ENCODE measurements at places on chromosomes 4 and X. TPM values are rescaled to one million over a fixed set of nuclear protein-coding genes. Genes with fewer than 3 reads are reported as not detected.
A peak's percentile ranks its signal among the peaks of the same experiment; 100 is the strongest.

DNA sequence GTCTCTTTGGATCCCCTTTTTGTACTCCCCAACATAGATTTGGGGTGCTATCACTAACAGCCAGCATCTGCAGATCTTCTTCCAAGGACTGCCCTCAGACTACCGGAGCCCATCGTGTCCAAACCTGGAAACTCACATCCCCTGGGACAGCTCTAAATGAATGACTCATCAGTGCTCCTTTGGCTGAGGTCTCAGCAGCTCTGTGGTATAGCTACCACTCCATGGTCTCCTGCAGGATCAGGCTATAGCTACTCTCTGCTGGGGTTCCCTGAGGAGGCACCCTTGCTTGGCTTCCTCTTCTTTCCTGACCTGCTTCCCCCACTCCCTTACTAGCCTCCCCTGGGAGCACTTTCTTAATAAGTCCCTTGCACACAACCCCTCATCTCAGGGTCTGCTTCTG is 97.5 kb upstream of the PRPS2 start:
- no peak overlapping the region for H3K4me3 ChIP-seq
- no peak overlapping the region for H3K27ac ChIP-seq
- H3K27me3 ChIP-seq: no peaks in the 10 kb centered on the region
- no peaks in the 10 kb centered on the region for H3K36me3 ChIP-seq
- no peaks in the 10 kb centered on the region for H3K4me1 ChIP-seq

DNA sequence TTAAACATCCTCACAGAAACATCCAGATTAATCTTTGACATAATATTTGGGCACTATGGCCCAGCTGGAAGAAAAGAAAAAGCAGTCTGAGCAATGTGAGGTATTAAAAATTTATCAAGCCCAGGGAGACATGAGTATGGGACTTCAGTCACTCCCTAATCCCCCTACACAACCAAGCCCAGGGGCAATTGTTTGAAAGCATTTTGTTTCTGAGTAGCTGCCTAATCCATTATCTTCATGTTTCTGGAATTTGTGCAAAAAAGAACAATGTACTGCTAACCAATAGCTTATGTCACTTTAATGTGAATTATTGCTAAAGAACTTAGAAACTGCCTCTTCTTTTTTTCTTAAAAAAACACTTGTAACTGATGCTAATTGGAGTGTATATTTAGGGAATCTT is 360.7 kb downstream of the TEX13C start:
- no peaks in the 10 kb centered on the region for H3K4me1 ChIP-seq
- H3K4me3 ChIP-seq: no peak overlapping the region
- H3K27me3 ChIP-seq: no peaks in the 10 kb centered on the region
- no peaks in the 10 kb centered on the region for H3K36me3 ChIP-seq
- no peak overlapping the region for H3K27ac ChIP-seq

DNA sequence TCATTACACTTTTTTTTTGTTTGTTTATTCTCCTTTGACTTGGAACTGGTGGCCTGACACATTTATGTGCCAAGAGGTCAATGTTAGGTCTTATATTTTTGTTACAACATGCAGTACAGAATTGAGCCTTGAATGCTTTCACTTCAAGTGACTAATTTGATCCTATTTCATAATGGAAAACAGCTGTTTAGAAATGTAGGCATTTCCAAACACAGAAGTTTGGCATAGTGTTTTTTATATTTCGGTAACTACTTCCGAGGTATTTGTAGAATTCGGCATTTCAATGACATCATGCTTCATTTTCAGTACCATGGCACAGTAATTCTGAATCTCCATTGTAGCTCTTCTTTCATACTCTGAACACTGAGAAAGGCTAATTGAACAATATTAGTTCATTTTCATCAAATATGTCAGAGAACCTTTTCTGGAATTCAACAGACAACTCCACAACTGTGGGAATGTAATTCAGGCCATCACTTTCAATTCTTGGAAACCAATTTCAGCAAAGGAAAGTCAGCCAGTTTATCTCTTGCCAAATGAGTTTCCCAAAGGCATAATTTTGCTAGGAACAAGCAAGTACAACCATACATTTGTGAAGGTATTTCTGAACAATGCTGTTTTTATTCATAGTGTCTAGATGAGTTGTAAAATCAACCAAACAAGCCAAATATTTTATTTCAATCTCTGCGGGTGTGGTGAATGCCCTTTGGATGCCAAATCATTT is 11.4 kb downstream of the FAM120C start:
- no peaks in the 10 kb centered on the region for H3K4me1 ChIP-seq
- no peaks in the 10 kb centered on the region for H3K36me3 ChIP-seq
- DNase-seq: no peak
- H3K27ac ChIP-seq: no peak overlapping the region
- H3K4me3 ChIP-seq: no peak overlapping the region

DNA sequence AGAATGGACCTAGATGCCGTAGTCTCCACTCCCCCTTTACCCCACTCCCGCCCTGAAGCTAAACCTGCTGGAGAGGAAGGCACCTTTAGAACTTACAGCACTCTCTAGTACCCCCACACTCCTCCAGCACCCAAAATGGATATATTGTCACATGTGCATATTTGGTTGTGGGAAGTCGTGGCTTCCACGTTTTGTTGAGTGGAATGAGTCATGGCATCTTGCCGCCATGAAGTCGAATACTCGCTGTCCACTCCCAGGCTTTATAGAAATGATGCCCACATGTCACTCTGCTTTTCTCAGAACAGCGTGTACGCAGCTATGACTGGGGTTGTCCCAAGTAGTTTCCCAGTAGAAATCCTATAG is 545 bp downstream of the ABCE1 start:
- DNase-seq: peak; percentile 76
- no peaks in the 10 kb centered on the region for H3K27me3 ChIP-seq
- H3K4me1 ChIP-seq: no peaks in the 10 kb centered on the region

- H3K4me1 ChIP-seq: no peaks in the 10 kb centered on the region
- H3K36me3 ChIP-seq: no peaks in the 10 kb centered on the region
- DNase-seq: no peak
- H3K27ac ChIP-seq: no peak overlapping the region
- no peak overlapping the region for H3K4me3 ChIP-seq
These were observed 619.5 kb downstream of the EPHA5 start for GRCh38 chr4:65050786-65051185.

- H3K36me3 ChIP-seq: peaks cover 4% of the 10 kb centered on the region
- DNase-seq: no peak
- no peaks in the 10 kb centered on the region for H3K27me3 ChIP-seq
- H3K4me1 ChIP-seq: no peaks in the 10 kb centered on the region
These were observed 42.3 kb downstream of the NSG1 start for GRCh38 chr4:4428966-4429875.

- H3K4me3 ChIP-seq: no peak overlapping the region
- H3K4me1 ChIP-seq: no peaks in the 10 kb centered on the region
- no peak overlapping the region for H3K27ac ChIP-seq
These were observed 34.7 kb downstream of the CASP3 start for GRCh38 chr4:184614509-184614908.

DNA sequence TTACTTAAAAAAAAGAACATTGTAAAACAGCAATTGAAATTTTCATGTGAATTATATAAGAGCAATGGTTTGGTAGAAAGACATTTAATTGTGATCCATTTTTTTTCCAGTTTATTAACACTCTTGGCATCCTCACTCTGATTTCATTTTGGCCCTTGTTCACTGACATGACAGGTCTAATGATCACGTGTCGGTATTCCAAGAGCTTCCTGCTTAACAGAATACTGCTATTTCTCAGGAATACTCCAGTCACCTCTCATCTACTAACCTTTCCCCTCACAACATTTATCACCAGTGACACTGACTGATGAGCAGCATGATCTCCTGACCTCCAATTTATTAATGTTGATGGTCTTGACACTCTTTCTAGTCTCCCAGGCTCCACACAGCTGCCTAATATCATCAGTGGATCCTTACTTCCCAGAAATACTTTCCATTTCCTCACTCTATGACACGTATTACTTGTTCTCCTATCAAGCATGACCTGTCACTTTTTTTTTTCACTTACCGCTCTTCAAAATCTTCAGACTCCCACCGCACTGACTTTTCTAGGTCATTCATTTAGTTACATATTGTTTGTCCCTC is 847.8 kb upstream of the SLIT2 start:
- no peaks in the 10 kb centered on the region for H3K4me1 ChIP-seq

GRCh38 chr4:211033-211511 is 86.8 kb downstream of the ZNF718 start:
- no peaks in the 10 kb centered on the region for H3K36me3 ChIP-seq
- H3K27ac ChIP-seq: no peak overlapping the region
- no peak overlapping the region for H3K4me3 ChIP-seq
- H3K4me1 ChIP-seq: no peaks in the 10 kb centered on the region
- no peaks in the 10 kb centered on the region for H3K27me3 ChIP-seq

DNA sequence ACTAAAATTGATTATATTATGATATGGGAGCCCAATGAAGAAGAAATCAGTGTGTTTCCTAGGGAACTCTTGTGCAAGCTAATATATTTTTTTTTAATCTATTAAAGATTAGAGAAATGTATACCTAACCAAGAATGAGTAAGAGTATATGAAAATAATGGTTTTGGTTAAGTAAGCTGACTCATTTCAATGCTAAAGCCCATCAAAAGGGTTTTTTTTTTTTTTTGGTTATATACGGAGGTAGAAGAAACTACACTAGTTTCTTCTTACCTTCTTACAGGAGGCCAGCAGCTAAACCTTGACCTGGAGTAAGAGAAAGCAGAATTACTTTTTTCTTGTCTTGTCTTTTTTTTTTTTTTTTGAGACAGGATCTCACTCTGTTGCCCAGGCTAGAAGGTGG is 27.5 kb downstream of the RUFY3 start:
- no peaks in the 10 kb centered on the region for H3K36me3 ChIP-seq
- no peaks in the 10 kb centered on the region for H3K4me1 ChIP-seq
- H3K4me3 ChIP-seq: no peak overlapping the region
- no peak overlapping the region for H3K27ac ChIP-seq
- H3K27me3 ChIP-seq: no peaks in the 10 kb centered on the region
- DNase-seq: no peak

GRCh38 chr4:174996079-174996478 is 77.9 kb downstream of the ADAM29 start:
- no peaks in the 10 kb centered on the region for H3K36me3 ChIP-seq
- H3K27ac ChIP-seq: no peak overlapping the region
- H3K4me3 ChIP-seq: no peak overlapping the region
- no peaks in the 10 kb centered on the region for H3K4me1 ChIP-seq
- no peaks in the 10 kb centered on the region for H3K27me3 ChIP-seq

GRCh38 chr4:144350706-144351105 is 210.2 kb upstream of the GYPA start:
- no peak overlapping the region for H3K27ac ChIP-seq
- no peak overlapping the region for H3K4me3 ChIP-seq
- peak; percentile 78 for DNase-seq
- H3K36me3 ChIP-seq: no peaks in the 10 kb centered on the region
- no peaks in the 10 kb centered on the region for H3K27me3 ChIP-seq
- no peaks in the 10 kb centered on the region for H3K4me1 ChIP-seq

DNA sequence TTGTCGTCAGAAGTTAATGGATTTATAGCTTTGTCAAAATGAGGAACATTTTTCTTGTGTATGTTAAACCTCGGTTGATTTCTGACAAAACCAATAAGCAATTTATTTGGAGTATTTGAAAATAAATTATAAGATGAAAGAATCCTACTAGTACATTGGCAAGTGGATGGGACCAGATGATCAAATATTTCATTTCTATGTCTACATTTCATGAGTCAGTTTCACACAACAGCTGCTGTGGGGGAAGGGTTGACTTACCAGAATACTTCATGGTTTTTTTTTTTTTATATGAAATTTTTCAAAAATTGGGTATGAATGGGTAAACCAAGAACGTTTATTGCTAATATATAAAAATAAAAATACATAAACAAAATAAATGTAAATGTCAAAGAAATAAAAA is 39.4 kb downstream of the RAPGEF2 start:
- H3K4me1 ChIP-seq: peaks cover 7% of the 10 kb centered on the region
- no peak overlapping the region for H3K4me3 ChIP-seq
- peak; percentile 77 for DNase-seq
- no peak overlapping the region for H3K27ac ChIP-seq

GRCh38 chr4:86910369-86910768 is 18.1 kb upstream of the C4orf36 start:
- DNase-seq: no peak
- H3K27ac ChIP-seq: no peak overlapping the region
- H3K4me3 ChIP-seq: no peak overlapping the region
- H3K27me3 ChIP-seq: no peaks in the 10 kb centered on the region
- H3K4me1 ChIP-seq: no peaks in the 10 kb centered on the region
- H3K36me3 ChIP-seq: no peaks in the 10 kb centered on the region

Gene PAGE2
- not detected for total RNA-seq

Gene SRPX
- total RNA-seq: 91.2 TPM

Gene USP17L25
- total RNA-seq: not detected

Gene STARD8
- total RNA-seq: 1.5 TPM

Gene CRLF2
- total RNA-seq: not detected

Gene TEX13C
- not detected for total RNA-seq

Gene SLC10A4
- not detected for total RNA-seq

Gene DMRTC1B
- not detected for total RNA-seq

Gene GRIA3
- 2.3 TPM for total RNA-seq

Gene SLC49A3
- total RNA-seq: 3.9 TPM
